NCI-H1694 treated with DMSO at 0.1 percent for 48 hours (cell line): ENCODE measurements at places on chromosomes 16 and 17.
A peak's percentile ranks its signal among the peaks of the same experiment; 100 is the strongest.

GRCh38 chr17:306536-307294 is 45.9 kb downstream of the RPH3AL start:
- DNase-seq: no peak

DNA sequence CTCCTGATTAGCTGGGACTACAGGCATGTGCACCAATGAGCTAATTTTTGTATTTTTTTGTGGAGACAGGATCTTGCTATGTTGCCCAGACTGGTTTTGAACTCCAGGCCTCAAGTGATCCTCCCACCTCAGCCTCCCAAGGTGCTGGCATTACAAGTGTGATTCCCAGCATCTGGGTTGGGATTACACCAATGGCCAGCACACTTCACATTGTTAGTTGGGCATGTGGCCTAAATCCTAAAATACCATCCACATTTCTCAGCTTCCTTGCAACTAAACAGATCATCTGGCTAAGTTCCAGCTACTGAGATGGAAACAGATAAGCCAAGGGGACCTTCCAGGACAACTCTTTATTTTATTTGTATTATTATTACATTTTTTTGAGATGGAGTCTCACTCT is 9.9 kb downstream of the RABEP2 start:
- no peak for DNase-seq

GRCh38 chr16:48091117-48091516 is 64.7 kb downstream of the ABCC12 start:
- no peak for DNase-seq

- DNase-seq: no peak
Observed at GRCh38 chr16:53908731-53909130, 204.8 kb downstream of the FTO start.

DNA sequence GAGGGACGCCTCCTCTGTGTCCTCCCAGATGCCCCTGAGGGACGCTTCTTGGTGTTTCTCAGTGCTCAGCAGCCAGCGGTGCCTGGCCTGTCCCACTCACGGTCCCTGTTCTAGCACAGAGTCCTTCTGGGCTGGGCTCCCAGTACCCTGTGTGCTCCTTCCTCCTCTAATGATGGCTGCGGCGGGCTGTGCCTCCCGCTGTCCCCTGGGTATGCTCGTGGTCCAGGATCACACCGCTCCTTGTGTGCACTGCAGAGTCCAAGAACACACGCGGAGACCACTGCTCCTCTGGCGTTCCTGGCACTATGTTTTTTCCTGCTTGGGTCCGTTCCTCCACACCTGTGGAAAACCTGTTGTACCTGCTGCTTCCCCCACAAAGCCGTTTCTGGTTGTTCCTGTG is 15.1 kb upstream of the IRF8 start:
- no peak for DNase-seq

DNA sequence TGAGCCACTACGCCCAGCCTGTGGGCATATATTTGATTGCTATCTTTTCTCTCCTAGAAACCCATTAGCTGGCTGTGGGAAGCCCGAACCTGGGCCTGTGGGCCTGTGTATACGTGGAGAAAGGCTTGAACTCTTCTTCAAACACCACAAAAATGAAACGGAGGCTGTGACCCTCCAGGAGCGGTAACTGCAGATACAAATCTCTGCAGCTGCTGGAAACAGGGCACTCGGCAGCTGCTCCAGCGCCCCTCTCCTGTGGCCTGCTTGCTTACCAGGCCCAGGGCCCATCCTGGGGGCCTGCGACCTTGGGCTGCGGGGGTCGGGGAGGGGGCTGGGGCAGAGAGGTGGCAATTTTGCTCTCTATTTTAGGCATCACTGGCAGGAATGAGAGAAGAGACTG is 28.0 kb upstream of the MTSS2 start:
- no peak for DNase-seq

DNA sequence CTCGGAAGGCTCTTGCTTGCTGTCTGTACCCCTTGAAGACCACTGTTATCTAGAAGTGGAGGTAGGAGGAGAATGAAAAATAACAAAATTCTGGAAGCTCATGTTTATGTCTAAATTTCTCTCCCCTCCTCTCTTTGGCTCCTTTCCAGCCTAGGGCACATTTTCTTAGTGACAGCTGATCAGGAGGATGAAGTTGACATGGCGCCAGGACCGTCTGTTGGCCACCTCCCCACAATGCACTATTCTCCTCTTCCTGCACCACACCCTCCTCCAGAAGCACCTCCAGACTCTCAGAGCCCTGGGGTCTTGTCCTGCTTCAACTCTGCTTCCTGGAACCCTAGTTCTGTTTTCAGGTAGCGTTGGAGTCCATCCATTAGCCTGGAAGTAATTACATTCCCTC is 25.5 kb upstream of the SSTR2 start:
- DNase-seq: peak; percentile 14

- no peak for DNase-seq
Observed at GRCh38 chr16:68685685-68686478, 40.8 kb downstream of the CDH3 start.

- no peak for DNase-seq
Observed at GRCh38 chr16:3566990-3567389, 10.2 kb downstream of the NLRC3 start.

DNA sequence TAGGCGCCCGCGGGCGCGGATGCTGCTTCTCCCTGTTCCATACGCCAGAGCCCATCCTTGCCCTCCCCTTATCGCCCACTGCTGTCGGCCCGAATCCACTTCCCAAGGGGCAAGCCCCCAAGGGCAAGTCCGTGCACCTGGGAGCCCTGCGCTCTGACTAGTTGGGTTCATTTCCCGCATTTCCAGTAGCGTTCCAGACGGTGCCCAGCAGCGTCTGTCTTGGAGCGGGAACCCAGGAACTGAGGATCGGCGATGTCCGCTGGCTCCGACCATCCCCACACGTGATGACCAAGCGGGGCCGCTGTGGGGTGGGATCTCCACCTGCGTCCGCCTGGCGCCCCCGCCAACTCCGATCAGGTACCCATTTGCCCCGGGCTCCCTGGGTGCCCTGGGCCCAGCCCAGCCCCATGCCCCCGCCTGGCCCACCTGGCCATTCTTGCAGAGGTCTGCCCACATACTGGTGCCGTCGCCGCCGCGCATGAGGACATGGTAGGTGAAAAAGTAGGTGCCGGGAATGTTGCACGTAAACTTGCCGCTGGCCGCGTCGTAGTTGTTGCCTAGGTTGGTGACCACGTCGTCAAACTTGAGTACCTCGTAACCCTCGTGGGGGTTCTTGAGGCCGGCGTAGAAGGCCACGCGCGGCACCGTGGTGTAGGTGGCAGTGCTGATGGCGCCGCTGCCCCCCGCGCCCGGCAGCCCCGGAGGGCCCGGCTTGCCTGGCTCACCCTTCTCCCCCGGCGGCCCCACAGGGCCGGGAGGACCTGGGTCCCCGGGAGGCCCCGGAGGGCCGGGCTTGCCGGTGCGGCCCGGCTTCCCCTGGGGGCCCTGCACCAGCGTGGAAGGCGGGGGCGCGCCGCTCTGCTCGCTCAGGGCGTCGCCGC is 837 bp downstream of the C1QL1 start:
- no peak for DNase-seq

- no peak for DNase-seq
Observed at GRCh38 chr16:2082171-2082982, 34.6 kb downstream of the TSC2 start.

DNA sequence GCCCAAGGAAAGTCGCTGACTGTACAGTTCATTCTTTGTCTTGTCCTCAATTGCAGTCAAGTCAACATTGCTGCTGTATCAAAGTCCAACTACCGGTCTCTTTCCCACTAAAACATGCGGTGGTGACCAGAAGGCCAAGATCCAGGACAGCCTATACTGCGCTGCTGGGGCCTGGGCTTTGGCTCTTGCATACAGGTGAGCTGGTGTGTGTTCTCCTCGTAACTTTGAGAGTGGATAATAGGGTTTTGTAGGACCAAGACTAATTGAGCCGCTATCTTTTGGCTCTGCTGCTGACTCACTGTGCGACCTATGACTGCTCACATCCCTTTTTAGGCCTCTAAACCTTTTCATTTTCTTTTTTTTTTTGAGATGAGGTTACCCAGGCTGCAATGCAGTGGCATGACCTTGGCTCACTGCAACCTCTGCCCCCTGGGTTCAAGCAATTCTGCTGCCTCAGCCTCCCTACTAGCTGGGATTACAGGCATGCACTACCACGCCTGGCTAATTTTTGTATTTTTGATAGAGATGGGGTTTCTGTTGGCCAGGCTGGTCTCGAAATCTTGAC is 38.7 kb downstream of the PHKB start:
- no peak for DNase-seq

GRCh38 chr16:79402920-79403319 is 197.6 kb downstream of the MAF start:
- no peak for DNase-seq

GRCh38 chr16:57992084-57992483 is 8.4 kb downstream of the ZNF319 start:
- DNase-seq: no peak

- peak; percentile 51 for DNase-seq
Observed at GRCh38 chr17:8109661-8110455, 8.5 kb downstream of the ALOXE3 start.

DNA sequence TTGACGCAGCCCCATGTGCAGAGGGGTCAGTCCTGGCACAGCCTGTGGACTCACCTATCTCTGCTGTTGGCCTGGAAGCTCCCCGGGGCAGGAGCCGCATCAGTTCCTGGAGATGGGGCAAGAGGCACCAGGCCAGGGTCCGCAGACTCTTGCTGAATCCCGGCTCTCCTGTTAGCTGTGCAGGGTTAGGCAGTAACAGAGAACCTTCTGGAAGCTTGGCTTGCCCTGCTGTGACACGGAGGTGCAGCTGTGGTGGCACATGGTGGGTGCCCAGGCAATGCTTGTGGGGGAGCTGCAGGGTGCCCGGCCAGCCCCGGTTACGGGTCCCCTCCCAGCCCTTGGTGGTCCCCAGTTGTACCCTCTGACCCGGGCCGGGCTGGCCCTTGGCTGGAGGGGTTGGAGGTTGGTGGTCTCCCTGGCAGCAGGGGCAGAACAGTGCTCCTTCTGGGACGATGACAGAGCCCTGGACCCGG is 26.0 kb upstream of the ZNF469 start:
- no peak for DNase-seq

DNA sequence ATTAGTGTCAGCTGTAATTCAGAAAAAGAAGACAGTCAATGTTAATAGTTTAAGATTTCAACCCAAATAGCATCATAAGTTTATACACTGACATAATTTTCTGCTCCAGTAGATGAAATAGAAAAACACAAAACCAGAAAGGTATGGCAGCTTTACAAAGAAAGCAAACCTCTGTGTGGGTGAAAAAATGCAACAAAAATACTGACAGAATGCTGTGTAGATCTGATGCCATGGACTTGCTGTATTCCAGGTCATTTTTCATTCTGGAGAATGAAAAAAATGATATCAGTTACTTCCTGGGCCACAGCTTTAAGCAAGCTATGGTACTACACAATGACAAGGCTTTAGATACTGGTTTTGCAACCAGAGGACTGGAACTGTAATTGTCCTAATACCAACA is 116.0 kb downstream of the MAP2K4 start:
- DNase-seq: no peak

DNA sequence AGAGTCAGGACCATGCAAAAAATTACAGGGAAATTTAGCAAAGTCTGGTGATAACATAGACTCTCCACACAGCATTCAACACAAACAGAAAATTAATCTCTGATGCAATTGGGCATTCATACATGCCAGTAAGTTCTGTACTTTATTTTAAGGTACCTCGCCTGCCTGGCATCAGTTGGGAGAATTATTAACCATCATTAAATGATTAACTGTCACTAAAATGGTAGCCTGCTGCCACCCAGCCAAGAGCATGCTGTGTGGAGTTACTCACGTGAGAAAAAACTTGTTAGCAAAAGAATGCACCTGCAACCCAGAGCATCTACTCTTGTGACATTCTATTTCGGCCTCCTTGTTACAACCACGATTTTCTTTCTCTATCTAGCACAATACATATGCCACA is 117.2 kb downstream of the GRIN2A start:
- no peak for DNase-seq

- DNase-seq: no peak
Observed at GRCh38 chr17:4879601-4880000, 19.7 kb upstream of the C17orf107 start.

DNA sequence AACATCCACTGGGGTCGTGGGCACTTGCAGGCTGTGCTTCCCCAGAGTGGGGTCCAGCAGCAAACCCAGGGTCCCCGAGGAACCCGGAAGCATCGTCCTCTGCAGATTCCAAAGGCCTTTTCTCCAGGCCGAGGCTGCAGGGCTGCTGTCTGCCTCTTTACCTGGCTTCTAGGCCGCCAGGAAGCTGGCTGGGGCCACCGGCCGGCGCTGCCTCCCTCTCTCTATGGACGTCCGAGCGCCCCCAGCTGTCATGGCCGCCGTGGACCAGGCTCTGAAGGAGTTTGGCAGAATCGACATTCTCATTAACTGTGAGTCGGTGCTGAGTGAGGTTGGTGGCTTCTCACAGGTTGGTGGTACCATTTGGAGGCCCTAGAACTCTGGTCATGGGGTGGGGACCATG is 5.6 kb downstream of the DECR2 start:
- no peak for DNase-seq

GRCh38 chr16:51747329-51747728 is 596.3 kb upstream of the SALL1 start:
- no peak for DNase-seq

DNA sequence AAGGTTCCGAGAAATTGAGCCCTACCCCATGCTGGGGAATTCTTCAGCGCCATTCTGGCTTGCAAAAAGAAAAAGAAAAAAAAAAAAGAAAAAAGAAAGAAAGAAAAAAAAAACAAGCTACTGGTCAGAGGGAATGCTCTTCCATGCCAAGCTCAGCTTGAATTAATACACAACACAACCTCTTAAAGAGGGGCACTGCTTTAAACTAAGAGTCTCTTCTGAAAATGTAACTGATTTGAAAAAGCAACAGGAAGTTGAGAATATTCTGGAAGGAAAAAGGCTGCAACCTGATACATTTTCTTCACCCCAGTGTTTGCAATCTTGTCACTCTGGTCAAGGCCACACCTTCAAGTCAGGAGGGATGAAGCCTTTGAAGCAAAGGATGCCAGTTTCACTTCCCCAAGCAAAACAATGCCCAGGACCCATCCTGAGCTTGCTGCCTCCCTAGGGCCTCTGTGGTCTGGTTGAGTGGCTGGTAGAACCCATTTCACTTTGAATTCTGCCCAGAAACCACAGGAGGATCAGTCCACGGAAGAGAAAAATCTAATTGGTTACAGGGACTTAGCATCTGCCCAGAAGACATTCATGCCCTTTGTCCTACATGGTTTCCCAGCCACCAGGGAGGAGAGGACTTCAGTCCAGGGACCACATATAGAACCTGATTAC is 389.7 kb downstream of the SOX9 start:
- no peak for DNase-seq

DNA sequence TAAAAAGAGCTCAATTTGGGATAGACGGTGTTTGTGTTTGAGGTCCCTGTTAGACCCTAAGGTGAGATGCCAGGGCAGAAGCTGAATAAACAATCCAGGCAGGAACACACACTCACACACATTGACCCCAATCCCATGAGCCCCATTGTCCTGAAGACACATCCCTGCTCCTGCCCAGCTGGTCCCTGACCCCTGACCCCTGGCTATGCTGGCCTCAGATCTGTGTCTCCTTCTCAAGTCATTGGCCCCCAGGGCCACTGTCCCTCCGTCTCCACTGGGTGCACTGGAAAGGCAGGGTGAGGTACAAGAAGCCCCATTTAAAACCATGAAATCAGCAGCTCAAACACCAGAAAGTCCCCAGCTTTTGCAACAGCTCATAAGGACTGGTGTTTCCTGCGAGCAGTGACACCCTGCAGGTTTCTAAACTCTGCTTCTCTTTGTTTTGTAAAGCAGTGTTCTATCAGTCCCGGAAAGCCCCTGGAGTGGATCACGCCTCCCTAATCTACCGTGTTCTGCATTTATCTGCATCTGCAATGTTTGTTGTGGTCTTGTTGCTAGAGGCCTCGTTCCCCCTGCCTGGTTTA is 18.0 kb upstream of the ASGR2 start:
- DNase-seq: no peak
